OCI-M1 (cell line): ENCODE measurements at places on chromosomes 1 and 21.

DNA sequence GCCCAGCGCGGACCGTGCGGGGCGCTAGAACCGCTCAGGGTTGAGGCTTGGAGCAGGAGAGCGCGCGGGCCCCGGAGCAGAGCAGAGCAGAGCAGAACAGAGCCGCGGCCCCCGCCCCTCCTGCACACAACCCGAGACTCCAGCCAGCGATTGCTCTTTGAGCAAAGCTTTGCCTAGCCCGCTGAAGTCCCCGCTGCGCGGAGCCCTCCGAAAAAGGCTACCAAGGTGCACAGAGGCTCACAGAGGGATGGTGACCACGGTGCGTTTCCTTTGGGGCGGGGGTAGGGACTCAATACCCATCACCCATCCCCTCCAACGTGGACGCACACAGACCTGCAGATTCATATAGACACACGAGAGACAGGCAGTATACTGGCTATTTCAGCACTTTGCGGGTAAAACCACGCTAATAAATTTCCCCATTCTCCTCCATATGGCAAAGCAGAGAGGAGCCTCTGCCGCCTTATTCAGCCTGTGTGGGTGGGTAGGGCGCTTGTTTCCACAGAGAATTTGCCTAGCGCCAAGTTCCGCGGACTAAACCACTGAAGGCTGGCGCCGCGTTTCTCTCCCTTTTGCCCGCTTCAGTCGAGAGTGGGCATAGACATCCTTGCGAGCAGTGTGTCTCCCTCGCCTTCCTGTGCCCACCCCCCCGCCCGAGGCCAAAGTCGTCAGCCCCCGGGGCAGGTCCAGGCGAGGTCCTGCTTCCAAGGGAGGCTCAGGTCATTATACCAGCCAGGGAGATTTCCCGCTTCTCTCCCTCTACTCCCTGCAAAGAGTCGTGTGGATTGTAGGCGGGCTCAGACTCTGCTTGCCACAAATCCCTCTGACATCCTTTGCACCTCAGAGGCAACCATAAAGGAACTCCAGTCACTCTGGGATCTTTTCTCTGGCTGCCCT, 8.5 kb downstream of the HLX start:
- no peak for DNase-seq

DNA sequence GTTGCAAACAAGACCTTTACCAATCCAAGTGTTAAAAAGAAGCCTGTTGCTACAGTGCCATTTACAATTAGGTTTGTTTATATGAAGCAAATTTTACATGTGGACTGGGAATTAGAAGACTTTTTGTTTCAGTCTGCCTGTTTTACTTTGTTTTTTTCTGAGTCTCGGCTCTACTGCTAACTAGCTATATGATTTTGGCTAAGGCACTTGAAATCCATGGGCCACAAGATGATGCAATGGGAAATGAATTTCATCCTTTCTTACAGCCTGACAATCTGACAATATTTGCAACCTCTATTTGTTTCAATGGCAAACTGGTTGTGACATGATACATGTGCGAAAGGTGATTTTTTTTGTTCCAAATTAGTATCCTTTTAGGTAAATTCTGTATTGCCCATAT, 3.7 kb upstream of the PEX11B start:
- DNase-seq, result no peak

GRCh38 chr1:101566883-101567538, 330.2 kb downstream of the S1PR1 start:
- no peak for DNase-seq

DNA sequence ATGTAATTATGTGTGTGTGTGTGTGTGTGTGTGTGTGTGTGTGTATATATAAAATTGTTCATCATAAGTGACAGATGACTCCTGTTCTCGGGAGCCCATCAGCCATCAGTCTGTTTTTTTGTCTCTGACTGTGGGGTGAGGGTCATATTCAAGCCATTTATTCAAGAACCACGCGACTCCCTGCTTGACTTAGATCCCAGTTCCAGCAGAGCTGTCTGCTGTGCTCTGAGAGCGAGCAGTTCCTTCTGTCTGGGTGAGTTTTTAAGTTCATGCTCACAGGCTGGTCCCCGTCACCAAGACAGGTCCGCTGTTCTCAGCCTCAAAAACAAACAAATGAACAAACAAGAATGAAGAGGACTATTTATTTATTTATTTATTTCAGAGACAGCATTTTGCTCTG, 18.3 kb upstream of the NPPB start:
- no peak for DNase-seq

DNA sequence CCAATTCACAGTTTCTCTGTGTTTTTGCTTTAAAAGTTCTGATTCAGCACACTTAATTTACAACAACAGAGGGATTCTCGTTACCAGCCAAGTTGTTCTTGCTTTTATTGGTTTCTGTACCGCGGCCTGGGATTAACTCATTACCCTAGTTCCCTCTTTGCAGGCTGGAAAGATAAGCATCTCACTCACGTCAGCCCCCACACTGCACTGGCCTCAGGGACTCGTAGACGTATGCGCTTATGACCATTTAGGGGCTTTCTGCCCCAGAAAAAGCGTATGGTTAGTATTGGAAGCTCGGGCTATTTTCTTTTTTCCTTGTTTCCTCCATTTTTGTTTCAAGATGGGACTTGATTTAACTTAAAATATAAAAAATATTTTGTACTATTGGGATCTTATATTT, 76.0 kb downstream of the POFUT2 start:
- DNase-seq, result peak; percentile 84

- no peak for DNase-seq
These were observed 417.2 kb upstream of the KAZN start for GRCh38 chr1:14181191-14181795.

DNA sequence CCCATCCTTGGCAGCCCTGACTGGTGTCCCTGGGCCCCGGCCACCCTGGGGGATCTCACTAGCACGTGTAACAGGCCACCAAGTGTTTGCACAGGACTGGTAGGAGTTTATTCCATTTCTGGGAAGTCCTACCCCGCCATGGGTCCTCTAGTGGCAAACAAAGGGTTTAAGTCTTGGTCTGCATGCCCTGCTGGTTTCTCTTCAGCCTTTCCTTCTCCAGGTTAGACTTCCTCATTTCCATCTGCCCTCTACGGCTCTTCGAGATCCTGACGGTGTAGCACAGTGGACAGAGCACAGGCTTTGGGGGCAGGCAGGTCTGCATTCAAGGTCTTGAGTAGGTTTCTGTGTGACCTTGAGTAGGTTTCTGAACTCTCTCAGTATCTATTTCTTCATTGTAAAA, 2.8 kb downstream of the AGTRAP start:
- DNase-seq, result peak; percentile 58

DNA sequence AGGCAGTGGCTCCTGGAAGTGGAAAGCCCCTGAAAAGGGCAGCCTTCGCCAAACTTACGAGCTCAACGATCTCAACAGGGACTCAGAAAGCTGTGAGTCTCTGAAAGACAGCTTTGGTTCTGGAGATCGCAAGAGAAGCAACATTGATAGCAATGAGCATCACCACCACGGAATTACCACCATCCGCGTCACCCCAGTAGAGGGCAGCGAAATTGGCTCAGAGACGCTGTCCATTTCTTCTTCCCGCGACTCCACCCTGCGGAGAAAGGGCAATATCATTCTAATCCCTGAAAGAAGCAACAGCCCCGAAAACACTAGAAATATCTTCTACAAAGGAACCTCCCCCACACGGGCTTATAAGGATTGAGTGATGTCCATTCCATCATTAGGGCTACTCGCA, 42.4 kb downstream of the PLPPR4 start:
- DNase-seq, result no peak

- DNase-seq, result no peak
These were observed 144.3 kb downstream of the CD247 start for GRCh38 chr1:167373986-167374385.

DNA sequence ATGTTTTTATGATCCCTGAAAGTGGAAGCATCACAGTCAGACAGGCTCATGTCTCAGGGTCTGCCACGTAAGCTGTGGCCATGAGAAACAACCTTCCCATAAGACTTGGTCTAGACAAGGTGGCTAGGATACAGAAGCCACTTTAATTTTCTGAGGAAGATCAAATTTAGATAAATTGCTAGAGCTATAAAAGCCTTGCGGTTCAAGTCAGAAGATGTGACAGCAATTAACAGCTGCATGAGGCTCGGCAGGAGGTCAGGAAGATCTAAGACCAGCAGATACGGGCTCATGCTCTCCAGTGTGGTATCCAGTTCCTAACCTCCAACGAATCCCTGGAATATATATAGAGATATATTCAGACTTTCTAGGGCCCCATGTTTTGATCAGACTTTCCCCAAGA, 577.1 kb downstream of the PLPP3 start:
- no peak for DNase-seq

DNA sequence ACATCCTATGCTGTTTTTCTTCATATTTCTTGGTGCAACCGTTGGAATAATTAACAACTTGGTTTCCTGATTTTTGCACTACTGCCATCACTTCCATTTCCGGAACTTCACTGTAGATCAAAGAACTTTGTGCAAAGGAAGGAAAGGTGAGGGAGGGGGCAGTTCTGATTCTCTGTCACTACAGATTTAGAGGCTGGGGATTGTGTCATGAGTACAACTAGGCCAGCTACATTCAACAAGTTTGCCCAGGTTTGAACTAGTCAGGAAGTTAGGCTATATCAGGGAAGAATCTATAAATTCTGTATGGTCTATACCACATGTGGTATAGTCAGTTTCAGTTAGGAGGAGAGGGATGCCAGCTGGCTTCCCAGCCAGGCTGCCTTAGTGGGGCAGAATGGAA, 84.2 kb downstream of the RGL1 start:
- no peak for DNase-seq

DNA sequence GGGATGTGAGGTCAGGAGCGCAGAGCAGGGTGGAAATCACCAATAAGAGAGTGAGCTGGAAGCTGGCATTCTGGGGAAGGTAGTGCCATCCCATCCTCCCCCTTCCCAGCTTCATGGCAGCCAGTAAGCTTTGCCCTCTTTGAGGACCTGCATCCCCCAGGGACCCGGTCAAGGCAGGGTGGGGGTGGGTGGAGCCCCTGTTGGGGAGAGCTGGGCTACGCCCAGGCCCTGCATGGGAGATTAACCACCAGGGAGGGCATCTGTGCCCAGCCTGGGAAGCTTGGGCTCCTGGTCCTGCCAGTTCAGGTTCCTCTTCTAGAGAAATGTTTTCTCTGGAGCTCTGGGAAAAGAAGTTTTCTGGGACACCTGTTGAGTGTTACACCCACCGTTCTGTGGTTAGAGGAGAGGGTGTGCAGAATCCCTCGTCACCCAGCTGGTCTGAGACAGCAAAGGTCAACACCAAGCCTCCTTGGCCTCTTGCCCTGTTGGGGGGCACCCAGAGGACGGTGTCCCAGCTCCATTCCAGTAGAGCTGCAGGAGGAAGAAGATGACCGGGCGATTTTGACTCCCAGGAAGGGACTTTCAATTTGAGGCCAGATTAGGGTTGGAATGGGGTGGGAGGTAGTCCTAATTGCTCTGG, 30.1 kb upstream of the TENT5C start:
- no peak for DNase-seq

GRCh38 chr1:192626366-192627179, 9.4 kb upstream of the RGS13 start:
- peak; percentile 60 for DNase-seq

DNA sequence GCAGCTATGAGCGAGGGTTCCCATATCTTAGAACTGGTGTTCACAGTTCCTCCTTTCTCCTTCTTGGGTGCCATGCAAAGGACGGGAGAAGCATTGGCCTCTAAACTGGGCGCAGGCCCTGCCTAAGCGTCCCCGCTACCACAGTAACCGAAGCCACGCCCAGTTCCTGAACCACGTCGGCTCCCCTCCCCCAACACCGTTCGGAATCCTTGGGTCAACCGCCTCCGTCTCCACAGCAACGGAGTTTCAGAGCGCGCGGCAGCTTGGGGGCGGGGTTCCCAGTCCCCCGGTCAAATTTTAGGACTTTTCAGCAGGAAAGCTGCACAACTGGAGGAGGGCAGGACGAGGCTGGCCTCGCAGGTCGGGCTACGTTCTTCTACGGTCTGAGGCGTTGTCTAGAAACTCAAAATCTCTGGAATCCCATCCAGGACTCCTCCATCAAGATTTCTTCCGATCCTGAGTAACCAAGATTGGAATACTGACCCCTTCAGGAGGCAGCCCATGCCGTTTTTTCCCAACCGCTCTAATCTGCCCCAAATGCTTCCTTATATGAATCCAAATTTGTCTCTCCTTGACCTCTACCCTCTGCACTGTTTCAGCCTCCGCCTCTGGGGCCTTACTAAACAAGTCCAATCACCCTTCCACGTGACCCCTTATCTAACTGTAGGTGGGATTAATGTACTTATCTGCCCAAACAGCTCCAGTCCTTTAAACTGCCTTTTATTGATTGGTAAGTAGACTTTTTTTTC, at the start of gene SPAG17:
Gene SPAG17 (minus strand): TSS at position 145 of the 749 bp plus-strand sequence. CDS start 71 bp downstream, at position 74.
- peak; percentile 97 for DNase-seq

- no peak for DNase-seq
These were observed 6.6 kb downstream of the PKLR start for GRCh38 chr1:155294520-155295182.

- DNase-seq, result peak; percentile 73
These were observed at the start of gene LAPTM5 for GRCh38 chr1:30757352-30758120. LAPTM5 (minus strand) TSS chr1:30757774; CDS start chr1:30757745, 29 bp downstream.

DNA sequence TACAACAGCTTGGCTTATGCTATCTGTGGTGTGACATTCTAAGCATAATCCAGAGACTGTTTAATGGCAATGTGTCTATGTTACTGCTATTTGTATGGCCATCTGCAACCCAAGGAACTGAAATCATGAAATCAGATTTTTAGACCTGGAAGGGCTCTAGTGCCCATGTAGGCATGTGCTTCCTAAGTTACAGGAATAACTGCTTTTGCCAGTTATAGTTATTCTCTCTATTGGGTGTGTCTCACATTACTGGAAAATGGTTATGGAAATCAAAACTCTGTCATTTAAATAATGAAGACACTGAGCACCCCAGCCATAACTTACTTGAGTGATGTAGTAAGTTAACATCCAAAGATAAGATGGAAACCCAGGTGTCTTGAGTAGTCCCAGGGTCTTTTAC, 12.6 kb upstream of the JUN start:
- no peak for DNase-seq

- no peak for DNase-seq
These were observed 2.6 kb upstream of the GNB1 start for GRCh38 chr1:1893291-1893985.

DNA sequence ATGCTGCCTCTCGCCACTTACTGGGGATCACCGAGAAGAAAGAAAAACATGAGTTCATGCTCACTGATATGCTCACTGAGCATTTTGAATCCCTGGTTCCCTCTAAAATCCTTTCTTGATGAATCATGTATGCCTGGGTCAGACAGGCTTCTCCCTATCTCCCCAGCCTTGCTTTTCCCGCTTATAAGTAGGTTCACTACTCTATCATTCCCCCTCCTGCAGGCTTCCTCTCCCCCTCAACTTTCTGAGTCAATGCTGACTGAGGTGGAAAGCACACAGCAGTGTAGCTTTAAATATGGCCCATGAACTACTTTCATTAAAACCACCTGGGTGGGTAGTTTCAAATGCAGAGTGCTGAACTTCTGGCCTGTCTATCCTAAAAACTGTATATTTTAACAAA, 41.7 kb downstream of the FMO4 start:
- no peak for DNase-seq

DNA sequence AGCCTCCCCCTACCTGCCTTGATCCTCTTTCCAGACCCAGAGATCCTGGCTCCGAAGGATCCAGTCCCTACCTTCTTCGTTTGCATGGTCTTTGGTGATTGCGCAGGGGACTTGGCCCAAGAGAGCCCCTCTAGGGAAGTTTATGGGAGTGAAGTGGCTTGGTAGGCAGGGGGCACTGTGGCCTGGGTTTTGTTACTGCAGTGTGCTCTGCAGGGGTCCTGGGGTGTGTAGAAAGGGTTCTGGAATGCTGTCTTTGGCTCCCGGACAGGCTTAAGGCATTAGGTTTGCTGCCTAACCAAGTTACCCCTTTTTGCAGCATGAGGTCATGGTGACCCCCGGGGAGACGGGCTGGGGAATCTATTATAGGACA, 3.8 kb downstream of the ATP8B2 start:
- no peak for DNase-seq

GRCh38 chr21:42609811-42610210, 43.6 kb upstream of the PDE9A start:
- DNase-seq, result peak; percentile 48
